Stimulated activated CD4-positive, alpha-beta T cell treated with anti-CD3 and anti-CD28 coated beads, Interleukin-4, amount 100 ng/mL, for 1 hour (primary cell): ENCODE measurements at places on chromosomes 1 and 21.

- no peak for DNase-seq
Measured at GRCh38 chr1:20883766-20884165, 96.7 kb upstream of the HP1BP3 start.

DNA sequence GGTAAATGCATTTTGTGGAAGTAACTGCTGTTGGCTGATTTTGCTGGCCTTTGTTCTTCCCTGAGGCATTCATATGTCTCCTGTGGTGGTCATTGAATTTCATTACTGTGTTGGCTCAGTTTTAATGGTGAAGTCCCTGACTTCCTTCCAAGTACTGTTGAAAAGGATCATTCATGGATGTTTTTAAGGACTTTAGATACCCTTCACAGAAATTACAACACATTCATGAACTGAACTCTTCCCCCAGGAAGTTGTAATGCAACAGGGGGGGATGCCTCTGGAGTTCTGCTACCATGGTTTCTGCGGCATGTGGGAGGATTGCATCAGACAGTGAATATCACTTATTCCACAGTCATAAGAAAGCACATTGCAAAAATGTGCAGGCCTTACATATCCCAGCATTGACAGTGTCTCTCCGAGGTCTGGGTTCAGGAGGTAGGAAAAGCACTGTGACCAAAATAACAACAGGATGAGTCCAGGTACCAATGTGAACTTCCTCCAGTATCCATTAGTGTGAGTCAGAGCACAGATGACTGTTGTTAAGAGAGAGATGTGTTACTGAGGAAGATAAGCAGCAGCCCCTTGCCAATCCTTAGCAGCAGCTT, 2.1 kb upstream of the RAB3GAP2 start:
- no peak for DNase-seq

DNA sequence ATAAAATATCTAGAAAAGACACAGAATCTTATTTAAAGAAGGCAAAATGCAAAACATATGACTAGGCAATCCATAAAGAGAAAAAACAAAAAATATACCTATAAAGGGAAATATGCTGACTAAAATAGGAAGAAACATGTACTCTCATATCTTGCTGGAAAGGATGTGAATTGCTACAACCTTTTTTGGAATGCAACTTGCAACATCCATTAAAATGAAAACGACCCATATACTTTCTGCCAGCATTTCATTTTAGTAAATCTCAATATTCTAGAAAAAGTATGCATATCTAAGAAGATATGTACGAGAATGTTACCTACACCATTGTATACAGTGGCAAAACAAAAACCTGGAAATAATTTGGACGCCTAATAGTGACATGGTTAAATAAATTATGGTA, 56.6 kb downstream of the EDEM3 start:
- no peak for DNase-seq

- DNase-seq: peak; percentile 11
Measured at GRCh38 chr1:65958561-65959350, 166.1 kb downstream of the PDE4B start.
